Umbilical cord (tissue), 2 donors: ENCODE measurements at places on chromosomes 16 and 17. TPM values are rescaled to one million over a fixed set of nuclear protein-coding genes. Genes with fewer than 3 reads are reported as not detected.

DNA sequence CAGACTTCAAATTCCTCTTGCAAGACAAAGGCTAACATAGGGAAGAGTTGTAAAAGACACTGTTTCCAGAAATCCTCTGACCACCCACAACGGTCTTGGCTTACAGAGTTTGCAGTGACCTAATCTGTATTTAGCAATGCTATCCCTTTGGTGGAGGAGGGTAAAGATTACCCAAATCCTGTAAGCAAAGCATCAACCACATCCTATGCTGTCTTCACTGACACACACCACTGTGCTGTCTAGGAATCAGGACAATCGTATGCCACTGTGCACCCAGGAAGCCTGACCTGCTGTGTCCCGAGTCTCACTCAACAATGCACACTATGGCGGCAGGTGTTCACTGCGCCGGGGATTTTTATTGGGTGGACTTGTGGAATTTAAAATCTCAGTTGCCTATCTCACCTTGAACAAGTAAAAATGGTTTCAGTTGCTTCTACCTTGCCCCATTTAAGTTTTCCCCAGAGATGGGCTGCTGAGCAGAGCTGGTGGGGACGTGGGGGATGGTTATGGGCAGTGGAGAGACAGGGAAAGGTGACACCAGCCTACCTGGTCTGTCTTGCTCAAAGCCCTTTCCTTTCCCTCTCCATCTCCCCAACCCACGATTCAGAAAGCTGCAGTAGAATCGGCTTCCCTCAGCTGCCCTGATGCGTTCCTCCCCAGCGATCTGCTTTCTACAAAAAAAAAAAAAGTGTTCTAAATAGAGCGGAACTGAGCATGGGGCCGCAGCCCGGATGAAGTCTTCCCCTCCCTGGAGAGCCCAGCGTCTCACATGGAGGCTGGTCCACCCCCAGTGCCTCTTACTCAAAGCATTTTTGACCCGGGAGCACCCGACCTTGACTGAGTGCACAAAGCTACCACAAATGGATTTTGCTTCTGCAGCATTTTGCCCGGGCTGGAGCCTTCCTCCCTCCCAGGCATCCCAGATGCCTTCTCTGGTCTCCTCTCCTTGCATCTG is 271.5 kb downstream of the SOX9 start:
- DNase-seq: peak; percentile 58

GRCh38 chr17:18956581-18956980 is 4.6 kb downstream of the SLC5A10 start:
- DNase-seq: peak; percentile 78

GRCh38 chr17:4951486-4951885 is 567 bp downstream of the ENO3 start:
- no peak for DNase-seq

- peak; percentile 10 for DNase-seq
Measured at GRCh38 chr16:86834451-86835035, 256.2 kb downstream of the FOXL1 start.

DNA sequence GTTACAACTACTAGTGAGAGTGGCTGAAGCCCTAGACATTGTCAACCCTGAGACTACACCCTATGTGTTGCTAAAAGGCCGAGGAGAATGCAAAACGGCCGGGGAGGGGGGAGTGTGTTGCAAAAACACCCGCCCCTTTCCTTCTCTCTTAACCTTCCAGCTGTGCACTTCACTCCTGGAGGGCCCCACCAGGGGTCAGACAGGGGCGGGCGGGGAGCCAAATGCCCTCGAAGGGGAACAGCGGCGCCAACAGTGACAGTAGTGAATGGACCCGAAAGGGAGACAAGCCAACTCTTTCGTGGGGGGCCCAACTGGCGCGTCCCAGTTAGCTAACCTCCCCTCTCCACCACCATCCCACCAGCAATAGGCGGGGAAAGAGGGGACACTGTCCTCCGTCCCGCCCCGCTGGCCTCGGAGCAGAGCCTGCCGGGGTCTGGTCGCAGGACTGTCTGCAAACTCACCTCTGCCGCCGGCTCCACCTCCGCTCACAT is 352 bp downstream of the MARF1 start:
- DNase-seq: peak; percentile 61

DNA sequence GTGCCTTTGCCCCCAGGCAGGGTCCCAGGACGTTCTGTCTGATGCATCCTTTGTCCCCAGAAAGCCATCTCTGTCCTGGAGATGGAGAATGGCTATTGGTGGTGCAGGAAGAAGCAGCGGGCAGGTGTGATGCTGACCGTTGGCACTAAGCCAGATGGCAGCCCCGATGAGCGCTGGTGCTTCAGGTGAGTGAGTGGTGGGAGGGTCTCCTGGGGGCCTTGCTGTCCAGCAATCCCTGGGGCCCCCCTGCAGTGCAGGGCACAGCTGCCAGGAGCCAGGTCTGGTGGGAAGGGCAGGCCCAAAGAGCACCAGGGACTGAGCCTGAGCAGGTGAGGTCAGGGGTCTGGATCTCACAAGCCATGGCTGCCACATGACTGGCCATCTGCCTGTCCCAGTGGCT is 18.1 kb downstream of the TRPV2 start:
- DNase-seq: no peak

GRCh38 chr16:85648805-85649204 is 35.7 kb downstream of the GSE1 start:
- no peak for DNase-seq

DNA sequence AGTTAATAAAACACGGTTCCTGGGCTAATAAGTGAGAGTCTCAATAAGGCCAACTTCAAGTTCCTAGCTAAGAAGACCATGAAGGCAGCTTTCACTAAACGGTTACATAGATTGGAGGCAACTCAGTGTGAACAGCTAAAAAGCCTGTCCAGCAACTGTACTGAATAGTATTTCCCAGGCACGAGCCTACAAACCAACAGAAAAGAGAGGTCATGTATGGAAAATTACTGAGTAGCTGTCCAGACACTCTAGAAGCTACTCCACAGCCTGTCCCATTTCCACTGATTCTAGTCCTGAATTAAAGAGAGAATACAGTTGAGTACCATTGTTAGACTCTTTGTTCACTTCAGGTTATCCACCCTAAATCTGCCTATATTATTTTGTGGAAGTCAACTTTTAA is 36.5 kb upstream of the C17orf78 start:
- no peak for DNase-seq

GRCh38 chr17:41976142-41976768 is 9.7 kb downstream of the CNP start:
- no peak for DNase-seq

DNA sequence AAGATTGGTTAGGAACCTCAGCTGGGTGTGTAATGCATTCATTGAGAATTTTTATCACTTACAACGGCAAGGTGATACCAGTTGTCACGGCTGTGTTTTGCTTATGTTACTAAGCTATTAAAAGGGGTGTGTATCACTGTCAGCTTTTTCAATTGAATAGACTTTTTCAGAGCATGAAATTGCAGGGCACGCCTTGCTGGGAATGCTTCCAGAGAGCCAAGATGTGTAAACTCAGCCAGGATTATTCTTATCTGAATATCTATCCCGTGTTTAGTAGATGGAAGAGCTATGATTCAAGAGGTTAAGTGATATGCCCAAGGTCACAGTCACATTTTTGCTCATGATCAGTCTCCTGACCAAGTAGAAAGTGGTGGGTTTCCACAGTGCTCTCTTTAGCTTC is 6.6 kb upstream of the TEKT3 start:
- DNase-seq: peak; percentile 86

DNA sequence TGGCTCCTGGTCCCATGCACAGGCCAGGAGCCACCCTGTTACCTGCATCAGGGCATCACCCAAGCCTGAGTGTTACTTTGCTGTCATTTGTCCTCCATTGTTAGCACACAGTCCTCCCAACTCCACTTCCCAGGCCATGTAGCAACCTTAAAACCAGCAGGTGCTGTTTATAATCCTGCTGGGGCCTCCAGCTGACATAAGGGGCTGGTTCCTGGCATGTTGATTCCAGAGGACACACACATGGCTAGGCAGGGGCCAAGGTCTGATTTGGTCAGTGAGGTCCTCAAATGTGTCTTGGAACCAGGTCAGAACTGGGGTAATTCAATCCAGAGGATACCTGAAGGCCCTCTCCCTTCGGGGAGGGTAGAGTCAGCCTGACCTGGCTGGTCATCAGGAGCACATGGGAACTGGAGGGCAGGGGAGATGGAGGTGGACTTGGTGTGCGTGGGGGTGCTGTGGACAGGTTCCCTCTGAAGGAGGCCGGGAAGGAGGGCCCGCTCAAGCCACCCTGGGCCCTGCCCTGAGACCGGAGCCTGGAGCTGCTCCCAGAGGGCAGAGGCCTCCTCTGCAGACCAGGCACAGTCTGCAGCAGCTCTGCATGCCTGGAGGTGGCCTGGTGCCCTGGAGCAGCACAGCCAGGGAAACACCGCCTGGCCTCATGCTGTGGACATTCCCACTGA is 6.6 kb downstream of the ADORA2B start:
- no peak for DNase-seq

- no peak for DNase-seq
Measured at GRCh38 chr16:8109510-8110369, 480.6 kb downstream of the TMEM114 start.

- peak; percentile 41 for DNase-seq
Measured at GRCh38 chr17:4950075-4950745, 709 bp upstream of the ENO3 start.

- DNase-seq: no peak
Measured at GRCh38 chr16:81558077-81558443, 113.5 kb downstream of the CMIP start.

DNA sequence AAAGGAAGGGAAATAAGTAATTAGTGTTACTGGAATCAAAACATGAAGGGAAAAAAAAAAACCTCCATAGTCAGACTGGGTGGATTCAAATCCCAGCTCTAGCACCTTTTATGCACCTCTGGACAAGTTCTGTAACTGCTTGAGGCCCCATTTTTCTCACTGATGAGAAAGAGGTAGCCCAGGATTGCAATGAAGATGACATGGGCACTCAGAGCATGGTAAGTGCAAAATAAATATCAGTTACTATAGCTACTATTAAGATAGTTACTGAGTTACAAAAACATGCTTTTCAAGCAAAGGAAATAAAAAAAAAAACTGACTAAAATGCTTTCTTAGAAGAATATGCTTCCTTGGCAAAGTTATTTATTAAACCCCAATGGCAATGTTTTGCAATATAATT is 58.8 kb downstream of the CEP95 start:
- DNase-seq: no peak

GFOD2 gene
- 14.0 TPM for total RNA-seq

MT3 gene
- total RNA-seq: not detected

KCNH6 gene
- total RNA-seq: not detected

PIGS gene
- 14.2 TPM for total RNA-seq

MMP15 gene
- total RNA-seq: 1.7 TPM

ATP2C2 gene
- total RNA-seq: 1.7 TPM

ZNF18 gene
- total RNA-seq: 7.0 TPM
